ENCODE measurements at places on chromosomes 16 and 17. TPM values are rescaled to one million over a fixed set of nuclear protein-coding genes. Genes with fewer than 3 reads are reported as not detected.

The CDH1 gene
- 172 TPM for polyA plus RNA-seq

- DNase-seq, result no peak
Observed at GRCh38 chr16:4788489-4788889, 344 bp upstream of the SEPTIN12 start.

GRCh38 chr16:79045191-79045590, 555.3 kb downstream of the MAF start:
- DNase-seq, result no peak

- no peak for DNase-seq
Observed at GRCh38 chr17:2700491-2701141, 10.9 kb downstream of the CLUH start.

GRCh38 chr17:39813631-39814030, 50.5 kb downstream of the IKZF3 start:
- no peak for DNase-seq

Measured in left lung (tissue), 14 donors.